ENCODE measurements at places on chromosomes 3 and 15.

DNA sequence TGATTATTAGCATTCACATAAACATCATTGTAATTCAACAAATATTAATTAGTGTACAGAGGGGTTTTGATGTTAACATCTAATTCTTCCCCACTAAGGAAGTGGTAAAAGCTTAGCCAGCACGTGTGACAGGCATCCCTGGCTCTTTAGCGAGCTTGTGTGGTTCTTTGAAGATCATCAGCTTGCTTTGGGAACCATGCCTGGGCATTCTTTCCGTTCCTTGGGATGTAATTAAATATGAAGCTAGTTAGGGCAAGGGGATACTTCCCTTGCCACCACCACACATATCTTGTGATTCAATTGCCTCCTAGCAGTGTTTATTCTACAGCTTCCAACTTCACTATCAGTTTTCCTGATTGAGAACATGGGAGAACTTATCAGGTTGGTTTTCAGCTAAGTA lies 246.5 kb downstream of the MYRIP start:
- DNase-seq: no peak

DNA sequence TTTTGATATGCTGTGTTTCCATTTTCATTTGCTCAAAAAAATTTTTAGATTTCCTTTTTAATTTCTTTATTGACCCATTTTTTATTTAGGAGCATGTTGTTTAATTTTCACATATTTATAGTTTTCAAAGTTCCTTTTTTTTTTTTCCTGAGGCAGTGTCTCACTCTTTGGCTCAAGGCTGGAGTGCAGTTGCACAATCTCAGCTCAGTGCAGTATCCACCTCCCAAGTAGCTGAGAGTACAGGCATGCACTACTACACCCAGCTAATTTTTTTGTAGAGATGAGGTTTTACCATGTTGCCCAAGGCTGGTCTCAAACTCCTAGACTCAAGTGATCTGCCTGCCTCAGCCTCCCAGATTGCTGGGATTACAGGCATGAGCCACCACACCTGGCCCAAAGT lies 36.2 kb downstream of the PFN2 start:
- no peak for DNase-seq

GRCh38 chr3:11381563-11381962 lies 109.4 kb downstream of the ATG7 start:
- DNase-seq: no peak

DNA sequence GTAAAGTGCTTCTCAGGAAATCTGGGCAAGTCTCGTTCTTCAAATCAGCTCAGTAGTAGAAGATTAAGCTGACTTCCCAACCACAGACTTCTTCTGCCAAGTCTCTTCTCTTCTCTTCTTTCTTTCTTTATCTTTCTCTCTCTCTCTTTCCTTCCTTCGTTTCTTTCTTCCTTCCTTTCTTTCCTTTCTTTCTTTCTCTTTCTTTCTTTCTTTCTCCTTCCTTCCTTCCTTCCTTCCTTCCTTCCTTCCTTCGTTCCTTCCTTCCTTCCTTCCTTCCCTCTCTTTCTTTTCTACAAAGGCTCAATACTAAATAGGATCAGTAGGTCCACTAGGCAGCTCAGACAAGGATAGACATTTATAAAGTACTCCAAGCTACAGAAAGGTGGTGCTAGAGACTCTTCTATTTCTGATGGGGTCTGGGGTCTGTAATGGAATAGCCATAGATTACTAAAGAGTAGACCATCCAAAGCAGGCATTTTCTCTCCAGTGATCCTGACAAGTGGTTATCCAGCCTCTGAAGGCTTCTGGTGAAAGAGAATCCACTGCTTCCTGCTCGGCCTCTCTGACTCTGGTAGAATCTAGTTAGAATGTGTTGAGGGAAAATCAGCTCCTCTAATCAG lies 100.8 kb downstream of the TPRG1 start:
- peak; percentile 53 for DNase-seq

DNA sequence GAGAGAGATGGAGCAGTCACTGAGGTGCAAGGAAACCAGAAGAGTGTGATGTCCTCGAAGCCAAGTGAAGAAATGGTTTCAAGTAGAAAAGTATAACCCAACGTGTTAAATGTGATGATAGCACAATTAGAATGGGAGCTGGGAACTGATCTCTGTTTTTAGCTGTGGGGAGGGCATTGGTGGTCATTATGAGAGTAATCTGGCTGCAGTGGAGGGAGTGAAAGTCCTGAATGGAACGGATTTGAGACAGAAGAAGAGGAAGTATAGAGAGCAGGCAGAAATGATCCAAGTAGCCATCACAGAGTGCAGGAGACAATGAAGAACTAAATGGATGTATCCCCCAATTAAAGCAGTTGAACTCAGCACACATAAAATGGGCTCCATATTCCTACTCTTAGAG lies 235.3 kb downstream of the IGSF11 start:
- no peak for DNase-seq

DNA sequence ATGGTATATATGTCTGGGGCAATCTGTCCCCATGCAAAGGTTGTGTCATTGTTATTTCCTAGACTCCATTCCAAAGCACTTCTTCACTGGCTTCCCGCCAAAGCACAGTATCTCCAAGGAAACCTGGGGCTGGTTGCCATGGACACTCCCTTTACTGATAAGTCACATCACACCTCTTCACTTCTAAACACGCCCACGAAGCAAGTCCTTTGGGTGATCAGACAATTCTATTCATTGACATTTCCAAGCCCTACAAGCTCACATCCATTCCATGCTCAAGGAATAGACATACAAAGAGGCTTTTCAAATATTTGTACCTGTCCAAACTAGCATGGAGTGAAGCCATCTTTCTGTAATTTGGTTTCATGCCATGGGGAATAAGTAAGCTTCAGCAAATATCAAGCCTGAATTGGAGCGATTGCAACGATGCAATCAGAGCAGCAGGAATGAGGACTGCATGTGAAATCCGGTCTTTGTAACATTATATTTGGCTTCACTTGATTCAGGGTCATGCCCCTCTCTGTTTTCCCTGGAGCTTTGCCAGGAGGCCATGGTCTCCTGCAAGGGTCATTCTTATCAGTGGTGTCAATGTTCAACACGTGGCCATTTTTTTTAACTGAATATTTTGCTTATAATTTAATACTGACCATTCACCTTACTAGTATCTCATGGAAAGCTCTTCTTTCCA lies 201.6 kb upstream of the TMC3 start:
- DNase-seq: no peak

DNA sequence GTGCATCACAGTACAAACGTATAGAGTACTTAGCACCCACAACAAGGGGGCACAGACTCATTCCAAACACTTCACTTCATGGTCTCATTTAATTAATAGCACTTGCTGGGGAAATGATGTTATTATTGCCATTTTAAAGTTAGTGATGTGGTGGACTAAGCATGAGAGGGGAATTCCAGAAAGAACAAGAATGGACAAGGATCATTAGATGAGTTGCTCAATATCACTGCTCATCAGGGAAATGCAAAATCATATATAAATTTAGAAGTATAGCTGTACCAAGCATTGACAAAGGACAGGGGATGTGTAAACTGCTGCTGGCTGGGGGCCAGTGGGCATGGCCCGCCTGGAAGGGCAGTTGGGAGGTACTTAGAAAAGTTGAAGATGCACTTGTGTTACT lies 14.6 kb downstream of the PRR20G start:
- no peak for DNase-seq

DNA sequence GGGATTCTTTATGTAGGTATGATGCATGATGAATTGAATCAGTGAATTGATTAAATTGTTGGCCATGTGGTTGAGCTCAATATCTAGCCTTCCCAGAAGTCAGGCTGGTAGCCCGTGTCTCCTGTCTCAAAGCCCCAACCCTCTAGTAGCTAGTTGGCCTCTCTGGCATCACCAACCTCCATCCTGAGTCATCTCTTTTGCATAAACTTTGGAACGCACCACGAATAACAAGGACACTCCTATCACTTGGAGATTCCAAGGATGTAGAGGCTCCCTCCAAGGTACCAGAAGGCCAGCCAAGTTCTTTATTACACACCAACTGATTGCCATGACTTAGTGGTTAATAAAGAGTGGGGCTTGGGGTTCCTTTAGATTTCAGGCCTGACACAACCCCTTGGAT lies 148.4 kb downstream of the APBA2 start:
- no peak for DNase-seq

DNA sequence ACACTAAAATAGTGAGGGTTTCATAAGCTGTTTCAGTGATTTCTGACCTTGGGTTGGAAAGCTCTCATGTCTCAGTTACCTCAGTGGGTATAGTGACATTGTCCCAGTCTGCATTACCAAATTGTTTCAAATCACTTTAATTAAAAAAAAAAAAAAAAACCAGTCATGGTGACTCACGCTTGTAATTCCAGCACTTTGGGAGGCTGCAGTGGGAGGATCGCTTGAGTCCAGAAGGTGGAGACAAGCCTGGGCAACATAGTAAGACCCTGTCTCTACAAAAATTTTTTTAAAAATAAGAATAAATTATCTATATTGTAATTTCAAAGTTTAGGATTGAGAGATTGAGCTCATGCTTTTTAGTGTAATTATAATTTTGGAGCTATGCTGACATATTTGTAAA lies 78.0 kb downstream of the MBNL1 start:
- DNase-seq: no peak

GRCh38 chr15:89143503-89144162 lies 55.4 kb downstream of the ABHD2 start:
- DNase-seq: peak; percentile 9

- no peak for DNase-seq
Observed at GRCh38 chr3:59829527-59829926, 779.7 kb upstream of the CFAP20DC start.

DNA sequence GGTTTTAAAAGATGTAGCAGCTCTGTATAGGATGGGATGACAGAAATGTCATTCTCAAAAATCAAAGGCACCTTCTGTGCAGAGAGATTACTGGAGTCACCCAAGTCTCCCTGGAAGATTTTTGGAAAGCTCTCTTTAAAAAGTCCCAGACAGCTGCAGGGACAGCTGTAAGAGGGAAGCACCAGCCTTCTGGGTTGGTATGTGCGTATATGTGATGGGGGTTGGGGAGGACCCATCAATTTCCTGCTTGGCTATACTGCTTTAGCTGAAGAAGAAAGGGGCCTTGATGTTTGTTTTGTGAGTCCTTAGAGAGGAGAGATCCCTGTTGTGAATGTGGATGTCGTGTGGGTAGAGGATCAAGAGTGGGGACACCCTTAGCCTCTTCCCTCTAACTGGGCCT lies 5.4 kb upstream of the SEC11A start:
- no peak for DNase-seq

DNA sequence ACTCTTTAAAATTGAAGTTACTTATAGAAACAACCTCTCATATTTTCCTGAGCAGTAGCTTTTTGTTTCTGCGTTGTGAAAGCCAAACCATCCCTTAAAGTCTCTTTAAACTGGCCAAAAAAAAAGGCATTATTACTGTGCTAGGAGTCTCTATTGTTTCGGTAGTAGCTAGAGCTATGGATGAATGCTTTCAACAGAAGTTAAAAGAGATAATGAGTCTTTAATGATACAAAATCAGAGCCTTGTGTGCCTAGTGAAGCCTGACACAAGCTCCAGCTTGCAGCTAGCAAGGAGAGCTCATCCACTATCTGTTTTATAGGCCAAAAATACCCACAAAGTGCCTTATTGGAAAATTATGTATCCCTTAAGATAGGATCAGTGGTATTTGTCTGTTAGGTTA lies 360.4 kb upstream of the CDIN1 start:
- no peak for DNase-seq

- DNase-seq: no peak
Observed at GRCh38 chr15:77584201-77584600, 48.5 kb downstream of the LINGO1 start.

- DNase-seq: no peak
Observed at GRCh38 chr15:45720183-45720582, 85.4 kb downstream of the SQOR start.

DNA sequence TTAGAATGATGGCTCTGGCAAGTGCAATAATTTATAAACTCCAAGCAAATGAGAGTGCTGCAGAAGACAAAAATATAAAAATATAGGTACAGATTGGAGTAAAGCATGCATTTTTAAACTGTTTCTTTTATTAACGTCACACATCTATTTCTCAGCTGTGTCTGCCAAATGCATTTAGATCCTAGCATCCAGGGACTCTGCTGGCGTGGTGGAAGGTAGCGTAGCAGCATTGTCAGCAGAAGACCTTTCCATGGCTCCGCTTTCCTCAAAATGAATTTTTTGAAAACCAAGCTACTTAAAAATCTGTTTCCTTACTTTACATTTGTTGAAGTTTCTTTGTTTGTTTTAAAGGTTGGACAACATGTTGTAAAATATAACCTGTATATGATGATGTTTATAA lies 16.3 kb upstream of the ATP10A start:
- DNase-seq: no peak

- no peak for DNase-seq
Observed at GRCh38 chr3:128195369-128195768, 42.1 kb downstream of the EEFSEC start.

- no peak for DNase-seq
Observed at GRCh38 chr3:123656274-123656673, 71.4 kb upstream of the HACD2 start.

DNA sequence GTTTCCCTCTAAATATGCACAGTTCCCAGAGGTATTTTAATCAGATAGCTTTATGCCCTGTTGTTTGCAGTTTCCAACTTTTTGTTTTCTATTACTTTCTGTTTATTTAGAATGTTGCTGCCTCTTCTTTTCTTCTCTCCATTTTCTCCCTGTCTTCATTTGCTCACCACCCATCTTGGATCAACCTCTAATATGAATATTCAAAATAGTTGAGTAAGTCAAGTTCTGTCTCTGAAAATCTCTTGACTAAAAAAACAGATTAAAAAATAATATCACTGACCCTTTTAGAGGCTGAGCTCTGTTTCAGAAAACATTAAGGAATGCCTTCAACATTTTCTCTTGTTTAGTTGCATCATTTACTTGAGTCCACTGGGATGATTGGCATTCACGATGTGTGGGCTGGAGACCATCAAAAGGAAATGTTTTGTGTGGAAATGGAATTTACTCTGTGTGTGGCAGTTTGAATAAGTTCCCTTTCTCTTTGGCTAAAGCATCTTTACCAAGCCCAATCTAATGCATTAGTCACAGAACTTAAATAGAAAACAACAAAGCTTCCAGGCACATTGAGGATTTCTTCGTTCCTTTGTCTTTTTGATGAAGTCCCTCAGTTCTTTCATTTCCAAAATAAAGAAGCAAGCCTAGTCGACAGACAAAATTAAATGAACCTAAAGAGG lies 633.9 kb upstream of the TGFBR2 start:
- DNase-seq: no peak

DNA sequence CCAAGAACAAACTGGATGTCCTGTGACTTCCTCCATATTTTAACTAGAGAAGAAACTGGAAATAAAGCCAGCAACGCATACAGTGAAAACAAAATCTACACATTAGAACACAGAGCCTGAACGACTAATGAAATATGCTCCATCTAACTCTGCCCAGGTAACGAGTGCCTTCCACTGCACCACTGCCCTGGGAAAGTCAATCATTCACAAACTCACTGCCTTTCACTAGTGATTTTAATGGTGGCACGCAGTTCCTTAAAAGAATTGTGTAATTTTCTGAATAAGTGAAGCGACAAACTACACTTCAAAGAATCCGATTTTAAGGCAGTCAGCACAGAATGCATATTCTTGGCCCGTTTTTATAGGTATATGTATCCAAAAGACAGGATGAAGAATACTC lies 416.0 kb downstream of the SHQ1 start:
- DNase-seq: no peak
